ENCODE measurements at places on chromosomes 2 and 18.

- no peak for DNase-seq
Observed at GRCh38 chr18:22609642-22610041, 191.9 kb upstream of the CTAGE1 start.

DNA sequence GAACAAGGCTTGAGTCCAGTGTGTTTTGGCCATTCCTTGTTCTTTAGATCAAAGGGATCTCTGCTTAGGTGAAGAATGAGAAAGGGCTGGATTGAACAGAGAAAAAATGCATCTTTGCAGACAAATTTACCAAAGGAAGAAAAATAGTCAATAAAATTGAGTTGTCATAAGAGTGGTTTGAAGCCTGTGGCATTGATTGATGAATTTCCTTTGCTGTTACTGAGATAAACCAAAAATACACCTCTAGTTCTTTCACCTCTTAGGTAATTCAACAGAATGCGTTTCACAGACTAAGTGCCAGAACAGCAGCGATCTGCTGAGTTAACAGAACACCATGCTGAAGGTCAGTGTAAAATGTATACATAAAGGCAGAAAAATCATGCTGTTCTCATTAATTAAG is 96.8 kb downstream of the SPHKAP start:
- DNase-seq: no peak

DNA sequence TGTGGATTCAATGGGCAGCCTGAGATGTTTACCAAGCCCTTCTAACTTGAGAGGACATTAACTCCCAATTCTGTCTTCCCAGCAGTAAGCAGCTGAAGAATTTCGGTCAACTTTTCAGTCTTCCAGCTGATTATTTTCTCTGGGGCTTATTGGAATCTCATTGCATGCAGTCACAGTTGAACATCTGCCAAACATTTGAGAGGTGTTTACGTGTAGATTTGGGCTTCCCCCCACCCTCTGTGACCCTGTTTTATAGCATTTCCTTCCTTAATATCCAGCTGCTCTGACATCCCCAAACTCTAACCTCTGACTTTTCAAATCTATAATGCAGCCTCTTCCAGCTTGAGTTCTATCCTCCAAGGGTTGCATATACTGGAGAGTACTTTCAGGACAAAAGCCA is 16.5 kb upstream of the VIT start:
- no peak for DNase-seq

GRCh38 chr2:28321426-28321825 is 71.2 kb upstream of the FOSL2 start:
- DNase-seq: no peak

DNA sequence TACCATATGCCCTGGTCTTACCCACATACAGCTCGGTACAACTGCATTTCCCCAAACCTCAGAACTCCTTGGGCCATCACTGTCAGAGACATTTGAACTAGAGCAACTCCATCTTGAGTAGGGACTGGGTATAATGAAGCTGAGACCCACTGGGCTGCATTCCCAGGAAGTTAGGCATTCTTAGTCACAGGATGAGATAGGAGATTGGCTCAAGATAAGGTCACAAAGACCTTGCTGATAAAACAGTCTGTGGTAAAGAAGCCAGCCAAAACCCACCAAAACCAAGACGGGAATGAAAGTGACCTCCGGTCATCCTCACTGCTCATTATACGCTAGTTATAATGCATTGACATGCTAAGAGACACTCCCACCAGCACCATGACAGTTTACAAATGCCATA is 131.3 kb downstream of the PIK3C3 start:
- no peak for DNase-seq

GRCh38 chr2:59589881-59590280 is 963.6 kb downstream of the BCL11A start:
- no peak for DNase-seq

GRCh38 chr2:176390276-176391147 is 121.3 kb downstream of the MTX2 start:
- DNase-seq: no peak

GRCh38 chr2:18498531-18498930 is 61.9 kb downstream of the RDH14 start:
- no peak for DNase-seq

DNA sequence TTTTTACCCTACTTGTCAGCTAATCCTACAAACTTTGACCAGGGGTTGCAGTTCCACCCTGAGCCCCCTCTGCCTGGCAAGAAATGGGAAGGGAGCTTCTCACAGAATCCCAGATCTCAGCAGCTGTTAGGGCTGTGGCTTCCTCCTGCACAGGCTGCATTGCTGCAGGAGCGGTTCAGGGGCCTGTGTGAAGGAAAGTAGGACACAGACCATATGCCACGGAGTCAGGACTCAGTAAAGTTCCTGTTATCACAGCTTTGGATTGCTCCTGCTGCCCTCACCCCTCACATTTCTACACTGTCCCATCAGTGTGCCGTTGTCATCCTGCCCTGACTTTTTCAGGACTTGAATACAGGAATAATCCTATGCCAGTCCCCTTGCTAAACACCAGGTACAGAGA is 62.8 kb upstream of the SP3 start:
- DNase-seq: no peak

DNA sequence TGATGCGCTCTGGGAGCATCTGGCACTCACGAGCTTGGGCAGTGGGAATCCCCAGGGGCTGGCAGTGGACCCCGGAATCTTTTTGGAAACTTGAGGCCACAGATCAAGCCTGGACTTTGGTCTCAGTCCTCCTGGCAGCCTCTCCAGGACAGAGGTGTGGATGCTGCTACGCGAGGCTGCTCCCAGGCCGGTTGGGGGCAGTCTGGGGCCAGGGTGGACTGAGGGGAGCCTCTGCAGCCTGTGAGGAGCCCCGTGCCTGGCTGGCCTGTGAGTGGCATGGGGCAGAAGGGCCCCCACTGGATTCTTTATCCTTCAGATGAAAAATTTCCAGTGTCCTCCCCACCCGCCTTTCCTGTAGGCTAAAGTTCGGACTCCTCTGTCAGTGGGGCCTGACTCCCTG is 12.7 kb upstream of the DES start:
- no peak for DNase-seq

- no peak for DNase-seq
Observed at GRCh38 chr2:104933151-104933917, 79.4 kb downstream of the POU3F3 start.

GRCh38 chr18:57791192-57791591 is 11.9 kb downstream of the ATP8B1 start:
- no peak for DNase-seq

DNA sequence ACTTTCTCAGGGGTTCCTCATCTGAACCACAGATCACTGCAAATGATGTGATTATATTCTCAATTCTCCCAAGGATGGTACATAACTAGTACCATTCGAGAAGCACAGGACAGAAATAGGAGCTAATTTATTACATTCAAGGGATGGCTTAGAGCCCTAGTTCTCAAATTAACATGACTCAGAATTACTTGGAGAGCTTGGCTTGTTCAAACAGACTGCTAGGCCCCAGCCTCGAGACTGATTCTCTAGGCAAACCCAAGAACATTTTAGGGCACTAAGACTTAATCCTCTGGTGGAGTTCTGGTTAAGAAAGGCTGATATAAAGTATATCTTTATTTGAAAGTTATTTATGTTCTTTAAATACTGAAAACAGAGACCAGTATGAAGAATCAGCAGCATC is 35.8 kb downstream of the HIBCH start:
- no peak for DNase-seq

GRCh38 chr2:101643004-101643524 is 54.4 kb upstream of the MAP4K4 start:
- no peak for DNase-seq

- no peak for DNase-seq
Observed at GRCh38 chr2:189492451-189492850, 51.2 kb downstream of the WDR75 start.

DNA sequence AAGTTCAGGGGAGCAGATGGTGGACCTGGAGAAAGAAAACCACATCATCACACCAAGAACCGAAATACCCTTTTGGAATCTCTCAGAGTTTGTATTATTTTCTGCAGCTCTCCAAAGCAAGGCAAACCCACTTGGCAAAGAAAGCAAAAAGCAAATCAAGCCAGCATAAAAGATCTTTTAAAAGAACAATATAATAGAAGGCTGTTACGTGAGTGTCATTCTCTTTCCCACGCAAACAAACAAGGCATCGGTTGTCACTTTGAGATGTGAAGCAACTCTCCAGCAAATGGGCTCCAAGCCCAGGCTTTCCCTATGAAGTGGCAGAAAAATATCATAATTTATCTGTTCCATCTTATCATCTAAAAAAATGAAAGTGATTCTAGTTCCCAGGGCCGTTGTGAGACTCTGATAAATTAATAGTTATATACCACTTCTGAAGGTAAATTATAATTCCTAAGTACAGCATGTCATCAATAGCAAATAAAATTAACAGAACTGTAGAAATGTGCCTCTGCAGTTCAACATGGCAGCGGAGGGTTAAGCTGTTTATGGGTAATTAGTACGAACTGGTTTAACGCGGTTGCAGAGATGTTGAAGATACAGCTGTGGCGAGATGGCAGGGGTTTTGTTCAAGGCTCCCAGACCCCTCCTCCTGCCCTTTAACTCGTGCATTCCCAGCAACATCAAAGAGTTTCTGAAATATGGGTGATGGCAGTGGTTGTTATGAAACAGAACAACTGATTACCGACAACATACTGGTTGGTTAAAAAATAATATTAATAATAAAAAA is 89.2 kb downstream of the EPHA4 start:
- DNase-seq: no peak

DNA sequence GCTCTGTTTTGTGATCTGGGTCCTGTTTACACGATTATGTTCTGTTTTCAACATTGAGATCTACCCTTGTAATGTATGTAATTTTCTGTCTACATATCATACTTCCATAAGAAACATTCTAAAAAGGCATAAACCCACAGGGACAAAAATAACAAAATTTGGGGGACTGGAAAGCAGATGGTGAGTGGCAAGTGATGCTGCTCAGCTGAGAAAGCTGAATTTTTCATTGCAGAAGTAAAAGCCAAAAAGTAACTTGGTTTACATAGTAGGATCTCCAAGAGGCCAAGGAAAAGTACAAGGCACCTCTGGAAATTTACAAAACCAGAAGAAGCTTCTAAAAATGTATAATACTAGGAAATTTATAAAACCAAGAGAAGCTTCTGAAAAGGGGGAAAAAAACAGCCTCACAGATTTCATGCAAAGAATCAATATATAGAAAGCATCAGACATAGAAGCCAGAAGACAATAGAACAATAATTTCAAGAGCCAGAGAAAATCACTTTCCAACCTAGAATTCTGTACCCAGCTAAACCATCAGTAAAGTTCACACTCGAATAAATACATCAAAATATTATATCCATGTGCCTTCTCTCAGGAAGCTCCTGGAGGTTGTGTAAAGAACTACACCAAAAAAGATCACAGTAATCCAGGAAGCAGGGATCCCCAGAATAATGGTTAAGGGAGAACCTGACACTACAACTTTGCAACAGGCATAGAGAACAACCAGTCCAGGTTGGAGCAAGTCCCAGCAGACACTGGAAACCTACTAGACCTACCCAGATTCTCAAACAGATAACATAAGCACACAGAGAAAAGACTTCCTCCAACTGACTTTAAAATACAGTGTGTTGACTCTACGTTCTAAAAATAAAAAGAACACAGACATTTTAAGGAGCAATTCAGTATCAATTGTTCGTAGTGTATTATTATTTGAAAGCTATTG is 401.7 kb upstream of the HS6ST1 start:
- no peak for DNase-seq

GRCh38 chr2:5889519-5889918 is 197.3 kb downstream of the SOX11 start:
- no peak for DNase-seq

DNA sequence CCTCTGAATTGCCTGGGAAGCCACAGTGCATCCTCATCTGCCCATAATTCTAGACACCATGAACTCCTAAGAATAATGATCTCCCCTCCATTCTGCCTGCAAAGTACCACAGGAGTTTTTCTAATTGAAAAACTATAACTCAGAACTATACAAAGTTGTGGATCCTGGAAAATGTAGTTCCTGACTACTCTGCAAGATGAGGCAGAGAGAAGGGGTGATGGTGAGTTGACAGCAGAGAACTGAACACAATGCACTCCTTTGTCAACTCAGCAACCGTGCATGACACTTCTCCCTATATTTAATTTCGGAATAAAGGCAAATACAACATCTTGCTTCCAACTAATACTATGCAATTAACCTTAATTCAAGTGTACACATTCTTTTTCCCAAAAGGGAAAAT is 471.1 kb upstream of the FAM98A start:
- DNase-seq: no peak

DNA sequence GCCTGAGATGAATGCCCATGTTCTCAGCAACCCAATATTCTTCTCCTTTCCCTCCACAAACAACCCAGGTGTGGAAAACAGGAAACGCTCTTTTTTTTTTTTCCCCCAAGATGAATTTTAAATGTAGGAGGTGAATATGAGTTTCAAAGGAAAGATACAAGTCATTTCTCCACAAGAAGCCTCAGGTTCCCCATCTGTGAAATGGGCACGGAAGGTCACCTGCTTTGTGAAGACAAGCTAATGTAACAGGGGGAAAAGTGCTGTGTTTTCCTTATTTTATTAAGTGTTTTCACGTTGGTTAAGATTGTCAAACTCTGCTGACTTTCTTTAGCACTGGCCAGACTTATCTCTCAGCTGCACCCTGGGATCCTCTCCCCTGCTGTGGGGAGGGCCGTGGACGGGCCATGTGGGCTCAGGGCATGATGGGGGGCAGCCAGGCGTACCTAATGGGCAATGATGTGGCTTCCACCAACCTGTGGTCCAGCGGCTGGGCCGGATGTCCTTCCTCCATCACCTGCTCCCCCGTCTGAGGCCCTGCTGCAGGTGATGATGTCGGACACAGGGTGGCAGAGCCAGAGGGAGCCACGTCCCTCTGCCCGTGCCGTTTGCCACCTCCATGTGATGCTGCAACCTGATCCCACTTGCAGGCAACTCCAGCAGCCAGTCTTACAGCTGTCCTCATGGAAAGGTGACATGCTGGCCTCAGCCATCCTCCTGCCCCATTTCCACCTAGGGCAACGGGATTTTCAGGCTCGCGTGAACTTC is 130.0 kb upstream of the PXDN start:
- DNase-seq: no peak

DNA sequence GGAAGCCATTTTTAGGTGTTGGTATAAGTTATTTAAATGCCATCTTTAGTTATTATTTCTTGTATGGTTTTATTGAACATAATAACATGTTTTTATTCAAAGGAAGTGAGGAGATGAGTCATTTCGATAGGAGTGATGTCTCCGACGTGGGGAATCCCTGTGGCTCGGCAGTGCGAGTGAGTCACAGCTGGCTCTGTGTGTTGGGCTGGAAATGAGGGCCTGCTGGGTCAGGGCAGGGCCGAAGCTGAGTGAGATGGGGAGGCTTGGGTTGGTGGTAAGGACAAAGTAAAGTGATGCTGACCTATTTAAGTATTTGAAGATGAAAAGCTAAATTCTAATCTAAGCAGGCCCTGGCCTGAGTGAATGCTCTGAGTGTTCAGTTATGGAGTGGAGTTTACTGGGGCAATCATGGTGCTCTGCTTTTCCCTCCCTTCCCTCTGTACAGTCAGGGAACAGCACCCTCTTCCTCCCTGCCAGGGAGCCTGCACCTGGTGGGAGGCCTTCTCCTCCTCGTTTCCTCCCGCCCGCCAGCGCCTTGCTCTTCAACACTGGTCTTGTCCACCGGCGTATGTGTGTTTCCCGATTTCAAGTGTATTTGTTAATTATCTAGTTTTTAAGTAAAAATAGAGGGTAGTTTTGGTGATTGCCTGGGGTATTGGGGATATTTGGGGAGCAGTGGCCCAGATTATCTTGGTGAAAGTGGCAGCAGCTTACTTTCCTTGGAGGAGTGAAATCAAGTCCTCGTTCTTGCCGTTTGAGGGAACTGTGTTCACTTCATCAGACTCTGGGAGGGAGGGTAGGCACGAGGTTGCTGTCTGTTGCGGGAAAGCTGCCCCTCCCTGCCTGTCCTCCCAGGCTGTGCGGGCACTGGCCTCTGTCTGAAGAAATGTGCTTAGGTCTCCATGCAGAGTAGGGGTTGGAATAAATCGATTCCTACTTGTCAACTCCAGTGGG is 157.0 kb downstream of the LDLRAD4 start:
- peak; percentile 62 for DNase-seq

Data from stimulated activated CD8-positive, alpha-beta memory T cell treated with anti-CD3 and anti-CD28 coated beads, Interleukin-7, amount 100 ng/mL, for 4 hours (primary cell).